Aorta (tissue), 5 donors: ENCODE measurements at places on chromosomes 1 and 21. TPM values are rescaled to one million over a fixed set of nuclear protein-coding genes. Genes with fewer than 3 reads are reported as not detected.
A peak's percentile ranks its signal among the peaks of the same experiment; 100 is the strongest.

DNA sequence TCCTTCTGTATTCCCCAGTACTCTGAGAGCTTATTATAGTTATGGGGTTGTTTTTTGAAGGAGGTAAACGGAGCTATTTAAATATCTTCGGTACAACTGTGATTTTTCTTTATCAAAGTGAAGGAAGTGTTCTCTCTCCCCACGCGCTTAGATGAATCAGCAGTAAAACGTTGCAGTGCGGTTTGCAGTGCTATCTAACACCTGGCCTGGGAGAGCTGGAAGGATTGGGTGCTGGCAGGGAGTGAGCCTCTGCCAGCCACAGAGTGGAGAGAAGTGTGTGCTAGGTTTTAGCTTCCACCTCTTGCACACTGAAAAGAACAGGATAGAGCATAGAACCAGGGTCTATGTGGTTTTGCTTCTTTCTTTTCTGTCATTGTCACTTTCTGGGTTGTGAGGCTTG is 165.9 kb downstream of the SDCCAG8 start:
- no peak for DNase-seq

DNA sequence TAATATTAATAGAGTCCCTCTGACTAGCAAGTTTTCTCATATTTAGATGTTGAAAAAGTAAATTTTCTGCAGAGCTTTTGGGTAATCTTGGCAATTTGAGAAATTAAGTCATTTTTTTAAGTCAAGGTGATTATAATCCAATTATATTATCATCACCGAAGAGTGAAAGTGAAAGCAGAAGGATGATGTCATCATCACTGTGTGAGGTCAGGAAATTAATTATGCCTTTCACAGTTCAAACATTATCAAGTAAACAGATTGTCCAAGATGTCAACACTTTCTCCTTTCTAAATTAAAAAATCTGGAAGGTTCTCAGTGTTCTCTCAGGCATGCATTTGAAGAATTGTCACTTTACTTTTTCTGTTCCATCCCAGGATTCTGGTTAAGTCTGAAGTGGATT is 296.0 kb downstream of the TBX15 start:
- no peak for DNase-seq

DNA sequence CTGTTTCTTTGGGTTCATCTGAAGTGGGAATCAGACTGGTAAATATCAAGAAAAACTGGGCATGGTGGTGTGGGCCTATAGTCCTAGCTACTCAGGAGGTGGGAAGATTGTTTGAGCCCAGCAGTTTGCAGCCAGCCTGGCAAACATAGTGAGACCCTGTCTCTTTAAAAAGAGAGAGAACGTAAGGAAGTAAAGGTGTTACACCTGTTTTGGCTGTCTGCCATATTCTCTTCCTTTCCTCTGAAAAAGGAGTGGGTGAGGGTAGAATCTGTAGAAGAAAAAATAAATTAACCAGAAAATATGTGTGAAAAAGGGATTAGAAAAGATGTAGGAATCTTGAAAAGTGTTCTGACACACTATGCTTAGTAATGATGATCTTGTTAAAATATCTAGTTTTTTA is 20.0 kb downstream of the AHCYL1 start:
- DNase-seq = no peak

GRCh38 chr1:180507795-180508724 is 5.7 kb upstream of the ACBD6 start:
- no peak for DNase-seq

The HSD3B1 gene
- not detected for total RNA-seq

- peak; percentile 68 for DNase-seq
These were observed 337.6 kb upstream of the SNX7 start for GRCh38 chr1:98323906-98324358.

The ATP1A4 gene
- total RNA-seq = not detected

The GRHL3 gene
- total RNA-seq = not detected

DNA sequence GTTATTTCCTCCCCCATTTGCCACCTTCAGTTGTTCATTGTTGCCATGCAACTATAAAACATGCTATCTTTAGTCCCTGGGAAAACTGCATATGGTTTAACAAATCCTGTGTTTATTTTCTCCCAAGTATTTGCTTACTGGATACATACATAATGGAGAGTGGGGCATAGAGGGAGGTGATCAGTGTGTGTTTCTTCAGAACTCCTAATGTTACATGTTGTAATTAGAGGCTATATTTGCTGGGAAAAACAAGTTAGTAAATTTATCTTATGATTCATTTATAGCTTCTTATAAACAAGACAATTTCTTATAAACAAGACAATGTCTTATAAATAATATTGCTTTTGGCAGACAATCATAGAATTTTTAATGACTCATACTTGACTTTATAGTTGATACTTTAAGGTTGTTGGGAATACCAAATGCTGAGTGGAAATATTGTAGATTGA is 7.3 kb upstream of the GIPC2 start:
- no peak for DNase-seq

The AMY1C gene
- total RNA-seq = not detected

GRCh38 chr1:164771619-164772361 is 212.8 kb downstream of the PBX1 start:
- peak; percentile 56 for DNase-seq

- DNase-seq = no peak
These were observed 1636.8 kb downstream of the AMY1C start for GRCh38 chr1:105386489-105386888.

DNA sequence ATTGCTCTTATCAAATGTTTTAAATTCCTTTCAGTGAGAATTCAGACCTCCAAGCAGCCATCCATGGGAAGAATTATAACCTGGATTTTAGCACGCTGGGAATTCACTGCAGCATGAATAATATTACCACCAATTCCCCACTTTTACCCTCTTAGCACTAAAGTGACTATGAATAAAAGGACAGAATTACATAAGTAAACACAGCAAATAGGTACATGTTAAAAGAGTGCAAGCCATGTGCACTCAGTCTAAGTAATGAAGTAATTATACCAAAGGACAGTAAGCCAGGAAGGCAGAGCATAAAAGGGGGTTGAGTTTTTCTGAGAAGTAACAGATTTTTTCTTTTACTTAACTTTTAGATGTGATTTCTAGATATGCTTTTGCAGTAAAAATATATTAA is 176.3 kb downstream of the DENND1B start:
- no peak for DNase-seq

The TFF3 gene
- 3.8 TPM for total RNA-seq

The ITSN1 gene
- 103 TPM for total RNA-seq

The HES3 gene
- total RNA-seq = not detected

DNA sequence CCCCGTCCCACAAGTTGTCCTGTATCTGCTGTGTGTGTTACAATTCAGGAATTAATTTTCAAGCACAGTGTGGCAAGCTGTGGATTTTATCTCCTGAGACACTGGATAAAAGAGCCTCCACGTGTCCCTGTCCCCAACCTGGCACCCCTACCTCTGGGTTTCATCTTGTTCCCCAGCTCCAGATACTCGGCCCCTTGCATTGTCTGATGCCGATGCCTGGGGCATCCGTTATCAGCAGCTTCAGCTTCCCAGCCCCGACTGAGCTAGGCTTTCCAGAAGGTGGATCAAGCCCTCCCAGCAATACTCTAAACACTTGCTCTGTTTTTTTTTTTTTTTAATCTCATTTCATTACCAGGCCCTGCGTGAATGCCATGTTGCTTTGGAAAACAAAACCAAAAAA is 159.4 kb downstream of the PLXNA2 start:
- no peak for DNase-seq

- DNase-seq = no peak
These were observed 52.8 kb downstream of the SLC44A3 start for GRCh38 chr1:94872771-94873495.

DNA sequence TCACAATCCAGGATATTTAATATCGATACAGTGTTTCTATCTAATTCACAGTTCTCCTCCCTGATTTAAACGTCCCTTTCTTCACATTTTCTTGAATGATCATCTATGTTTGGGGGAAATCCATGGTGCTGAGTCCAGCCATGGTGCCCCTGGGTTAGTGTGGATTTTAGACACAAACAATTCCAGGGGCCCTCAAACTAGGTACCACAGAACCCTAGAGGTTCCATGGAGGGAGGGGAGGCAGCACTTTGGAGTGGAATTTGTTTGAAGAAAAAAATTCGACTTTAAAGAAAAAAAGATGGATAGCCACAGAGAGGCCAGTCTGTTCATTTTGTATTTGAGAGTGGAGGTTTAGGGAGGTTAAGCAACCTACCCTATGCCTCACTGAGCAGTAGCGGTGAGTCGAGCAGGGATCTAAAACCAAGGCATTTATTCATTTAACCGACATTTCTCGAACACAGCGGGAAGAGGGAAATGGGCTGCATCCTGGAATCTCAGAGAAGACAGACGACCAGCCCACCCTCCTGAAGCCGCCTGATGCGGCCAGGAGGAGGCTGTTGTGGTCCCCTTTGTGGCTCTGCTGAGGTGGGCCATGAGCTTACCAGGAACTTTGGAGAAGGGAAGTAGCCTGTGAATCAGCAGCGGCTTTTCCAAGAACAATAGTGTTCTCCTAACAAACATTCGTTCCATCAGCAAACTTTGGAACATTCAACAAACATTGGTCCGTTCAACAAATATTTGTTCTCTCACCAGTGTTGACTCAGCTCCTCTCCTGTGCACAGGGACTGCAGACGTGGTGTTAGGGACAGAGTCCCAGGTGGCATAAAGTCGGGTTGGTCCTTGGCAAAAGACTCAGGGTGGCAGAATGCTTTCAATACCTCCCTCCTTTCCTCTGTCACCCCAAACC is 103.5 kb upstream of the ZBTB40 start:
- DNase-seq = no peak

DNA sequence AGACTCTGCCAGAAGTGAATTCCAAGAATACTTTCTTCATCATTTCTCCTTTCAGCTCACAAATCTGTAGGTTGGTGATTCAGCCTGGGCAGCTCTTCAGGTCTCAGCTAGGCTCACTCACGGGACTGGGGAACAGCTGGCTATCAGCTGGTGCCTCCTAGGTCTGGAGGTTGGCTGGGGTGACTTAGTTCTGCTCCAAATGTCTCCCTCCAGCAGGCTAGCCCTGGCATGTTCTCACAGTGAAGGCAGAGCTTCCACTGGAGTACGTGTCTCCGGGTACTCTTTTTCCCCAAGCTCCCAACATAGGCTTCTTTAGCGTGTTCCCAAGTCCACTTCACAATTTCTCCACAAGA is 12.5 kb upstream of the VAMP4 start:
- no peak for DNase-seq

DNA sequence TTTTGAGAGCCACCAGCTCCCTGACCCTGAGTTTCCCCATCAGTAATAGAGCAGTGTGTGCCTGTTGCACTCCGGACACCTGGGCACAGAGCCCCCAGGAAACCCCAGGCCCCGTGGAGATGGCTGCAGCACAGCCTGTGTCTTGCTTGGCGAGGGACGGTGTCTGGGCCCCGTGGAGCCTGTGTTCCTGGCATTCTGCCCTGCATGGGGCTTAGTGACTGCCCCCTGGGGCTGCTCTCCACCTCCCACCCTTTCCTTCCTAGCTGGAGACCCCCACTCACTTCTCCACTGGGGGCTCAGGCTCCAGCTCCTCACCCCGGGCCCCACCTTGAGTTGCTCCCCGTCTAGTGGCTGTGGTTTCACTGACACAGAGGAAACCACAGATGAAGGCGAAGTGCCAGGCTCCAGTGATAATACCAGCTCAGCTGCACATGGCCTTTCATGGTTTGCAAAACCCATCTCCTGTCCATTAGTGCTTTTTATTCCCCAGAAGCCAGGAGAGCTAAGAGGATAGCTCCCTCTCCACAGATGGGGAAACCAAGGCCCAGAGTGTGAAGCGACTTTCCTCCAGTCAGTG is 39.4 kb downstream of the DMRTB1 start:
- peak; percentile 42 for DNase-seq

DNA sequence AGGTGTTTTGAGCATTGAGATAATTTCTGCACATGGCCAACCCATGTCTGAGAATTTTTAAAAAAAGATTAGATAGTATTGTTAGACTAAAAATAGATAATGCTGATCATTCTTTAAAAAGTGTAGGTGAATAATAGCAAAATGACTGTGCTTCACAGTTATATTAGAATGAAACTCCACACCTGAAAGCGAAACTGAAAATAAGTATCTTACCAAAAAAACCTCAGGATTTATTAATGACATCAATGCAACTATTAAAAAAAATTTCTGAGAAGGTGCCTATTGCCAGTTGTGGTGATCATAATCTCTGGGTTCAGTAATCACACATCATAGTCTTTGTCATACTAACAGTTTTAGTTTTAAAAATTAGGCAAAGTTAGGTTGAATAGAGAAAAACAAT is 36.5 kb downstream of the PLA2G4A start:
- DNase-seq = no peak

The RAB25 gene
- not detected for total RNA-seq

DNA sequence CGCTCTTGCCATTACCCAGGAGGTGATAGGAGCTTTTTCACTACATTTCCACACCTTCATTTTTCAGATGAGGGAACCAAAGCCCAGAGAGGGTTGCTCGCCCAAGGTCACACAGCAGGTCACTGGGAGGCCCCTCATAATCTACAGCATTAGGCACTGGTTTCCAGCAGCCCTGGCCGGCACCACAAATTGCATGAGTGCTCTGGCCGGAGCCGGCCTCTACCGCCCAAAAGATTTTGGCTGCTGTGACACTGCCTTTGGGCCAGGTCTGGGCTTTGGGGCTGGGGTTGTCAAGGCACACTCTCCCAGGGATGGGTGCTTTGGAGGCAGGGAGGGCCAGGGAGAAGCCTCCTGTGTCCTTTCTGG is 15.4 kb downstream of the DHRS3 start:
- no peak for DNase-seq

DNA sequence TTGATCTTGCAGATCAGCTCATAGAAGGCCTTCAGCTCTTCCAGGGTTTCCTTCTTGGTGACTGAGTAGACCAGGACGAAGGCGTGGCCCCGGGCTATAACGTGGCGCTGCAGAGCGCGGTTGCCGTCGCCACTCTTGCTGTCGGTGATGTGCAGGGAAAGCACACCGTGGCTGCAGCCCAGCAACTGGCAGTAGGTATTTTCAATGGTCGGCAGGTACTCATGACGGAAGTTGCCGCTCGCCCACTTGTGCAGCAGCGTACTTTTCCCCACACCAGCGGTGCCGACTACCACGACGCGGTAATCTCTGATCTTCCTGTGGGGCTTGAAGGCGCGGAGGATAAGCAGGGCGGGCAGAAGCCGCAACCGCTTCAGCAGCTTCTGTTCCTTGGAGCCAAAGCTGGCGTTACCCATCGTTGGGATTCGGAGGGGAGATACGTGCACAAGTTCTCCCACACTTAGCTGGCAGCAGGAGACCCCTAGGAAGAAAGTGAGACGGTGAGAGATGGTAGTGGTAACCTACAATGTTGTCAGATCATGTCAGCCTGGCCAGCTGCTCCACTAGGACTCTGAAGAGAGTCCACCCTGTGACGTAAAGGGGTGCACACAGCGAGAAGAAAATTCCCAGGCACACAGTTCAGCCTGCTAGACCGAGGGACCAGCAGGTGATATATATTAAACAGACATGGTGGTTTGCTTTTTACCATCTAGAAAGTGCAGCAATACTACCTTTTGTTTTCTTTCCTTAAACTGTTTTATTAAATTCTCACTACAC is 3.4 kb downstream of the DIRAS3 start:
- no peak for DNase-seq

DNA sequence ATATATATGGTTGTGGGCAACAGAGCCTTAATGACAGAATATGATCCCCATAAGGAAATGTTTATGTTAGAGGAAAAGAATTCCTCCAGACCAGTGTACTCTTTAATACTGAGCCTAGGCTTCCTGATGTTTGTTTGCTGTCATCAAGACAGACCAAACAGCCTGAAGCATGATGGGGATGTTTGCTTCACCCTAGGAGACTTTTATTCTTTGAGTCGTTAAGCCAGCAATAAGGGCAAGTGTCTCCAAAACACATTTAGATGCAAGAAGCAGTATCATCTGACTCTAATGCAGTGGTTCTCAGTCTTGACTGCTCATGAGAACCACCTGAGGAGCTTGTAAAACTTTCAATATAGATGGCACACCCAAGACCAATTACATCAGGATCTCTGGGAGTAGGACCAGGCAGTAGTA is 33.1 kb downstream of the UBE2U start:
- no peak for DNase-seq

- DNase-seq = no peak
These were observed 52.2 kb upstream of the L1TD1 start for GRCh38 chr1:62142496-62142895.
